Stimulated activated memory B cell treated with anti-CD40 and anti-IgM and Interleukin-4, amounts not matched to agents 10 μg/mL and 1 μg/mL and 100 μg/mL, for 72 hours (primary cell): ENCODE measurements at places on chromosomes 1 and 21.

DNA sequence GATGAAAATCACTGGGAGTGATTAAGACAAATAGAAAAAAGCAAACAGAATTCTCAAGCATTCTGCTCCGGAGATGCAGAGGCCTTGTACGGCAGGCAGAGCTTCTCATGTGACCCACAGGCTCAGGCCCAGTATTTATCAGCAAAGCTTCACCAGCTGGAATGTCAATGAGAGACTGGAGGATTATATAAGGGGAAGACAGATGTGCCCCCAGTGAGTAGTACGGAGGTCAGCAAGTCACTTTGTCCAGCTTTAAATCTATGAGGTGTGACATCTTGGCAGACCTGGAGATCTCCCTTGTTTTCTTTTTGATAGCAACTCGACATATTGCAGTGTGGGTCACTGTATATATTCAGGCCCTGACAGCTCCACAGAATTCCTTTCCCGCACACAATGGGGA, 106.8 kb downstream of the HHIPL2 start:
- no peak for ATAC-seq

GRCh38 chr1:24762133-24762676, 17.0 kb downstream of the CLIC4 start:
- ATAC-seq = no peak

DNA sequence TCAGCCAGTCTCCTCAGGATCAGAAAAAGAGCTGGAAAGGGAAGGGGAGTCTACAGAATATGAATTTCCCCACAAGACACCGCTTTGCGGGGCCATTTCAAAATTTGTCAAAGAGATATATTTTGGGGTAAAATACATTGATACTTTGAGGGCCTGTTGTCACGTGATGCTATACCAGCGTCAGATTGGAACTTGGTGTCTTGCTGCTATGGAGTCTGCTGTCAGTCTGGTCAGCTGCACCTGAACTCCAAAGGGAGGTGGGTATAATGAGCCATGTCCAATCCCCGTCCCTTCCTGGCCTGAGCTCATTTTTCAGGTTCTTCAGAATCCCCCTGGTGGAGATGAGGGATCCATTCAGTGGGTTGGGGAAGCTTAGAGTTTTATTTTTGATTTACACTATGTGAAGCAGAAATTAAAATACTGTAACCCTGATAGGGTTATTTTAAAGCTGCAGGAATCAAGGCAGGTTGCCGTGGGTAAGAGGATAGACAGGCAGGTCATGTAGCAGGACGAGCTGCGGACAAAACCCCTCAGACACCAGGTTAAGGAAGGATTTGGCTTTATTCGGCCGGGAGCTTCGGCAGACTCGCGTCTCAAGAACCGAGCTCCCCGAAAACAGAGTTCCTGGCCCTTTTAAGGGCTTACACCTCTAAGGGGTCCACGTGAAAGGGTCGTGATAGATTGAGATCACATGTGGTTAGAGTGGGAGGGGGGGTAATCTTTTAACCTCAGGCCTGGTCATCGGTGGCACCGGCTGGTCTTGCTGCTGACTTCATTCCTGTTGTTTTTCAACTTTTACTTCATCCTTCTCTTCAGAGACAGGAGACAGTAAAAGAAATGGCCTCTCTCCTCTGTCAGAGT, 2.2 kb upstream of the POFUT2 start:
- ATAC-seq = no peak

GRCh38 chr1:8121261-8122159, 95.4 kb upstream of the ERRFI1 start:
- ATAC-seq = no peak
